ENCODE measurements at places on chromosomes 11 and 22.

DNA sequence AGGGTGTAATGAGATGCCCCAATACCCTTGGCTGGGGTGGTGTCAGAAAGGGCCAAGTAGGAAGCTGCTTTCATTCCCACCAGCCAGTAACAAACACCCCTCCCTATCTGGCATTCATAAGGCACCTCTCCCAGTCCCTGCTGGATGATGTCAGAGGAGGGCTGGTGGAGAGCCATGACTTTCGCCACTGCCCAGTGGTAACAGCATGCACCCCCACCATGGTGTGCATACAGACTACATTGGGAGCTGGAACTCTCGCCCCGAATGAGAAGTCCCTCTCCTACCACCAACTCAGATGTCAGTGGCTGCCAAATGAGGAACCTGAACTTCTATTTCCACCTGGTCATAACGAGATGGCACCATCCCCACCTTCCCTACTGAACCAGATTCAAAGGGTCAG is 73.3 kb downstream of the SGSM3 start:
- DNase-seq: no peak

DNA sequence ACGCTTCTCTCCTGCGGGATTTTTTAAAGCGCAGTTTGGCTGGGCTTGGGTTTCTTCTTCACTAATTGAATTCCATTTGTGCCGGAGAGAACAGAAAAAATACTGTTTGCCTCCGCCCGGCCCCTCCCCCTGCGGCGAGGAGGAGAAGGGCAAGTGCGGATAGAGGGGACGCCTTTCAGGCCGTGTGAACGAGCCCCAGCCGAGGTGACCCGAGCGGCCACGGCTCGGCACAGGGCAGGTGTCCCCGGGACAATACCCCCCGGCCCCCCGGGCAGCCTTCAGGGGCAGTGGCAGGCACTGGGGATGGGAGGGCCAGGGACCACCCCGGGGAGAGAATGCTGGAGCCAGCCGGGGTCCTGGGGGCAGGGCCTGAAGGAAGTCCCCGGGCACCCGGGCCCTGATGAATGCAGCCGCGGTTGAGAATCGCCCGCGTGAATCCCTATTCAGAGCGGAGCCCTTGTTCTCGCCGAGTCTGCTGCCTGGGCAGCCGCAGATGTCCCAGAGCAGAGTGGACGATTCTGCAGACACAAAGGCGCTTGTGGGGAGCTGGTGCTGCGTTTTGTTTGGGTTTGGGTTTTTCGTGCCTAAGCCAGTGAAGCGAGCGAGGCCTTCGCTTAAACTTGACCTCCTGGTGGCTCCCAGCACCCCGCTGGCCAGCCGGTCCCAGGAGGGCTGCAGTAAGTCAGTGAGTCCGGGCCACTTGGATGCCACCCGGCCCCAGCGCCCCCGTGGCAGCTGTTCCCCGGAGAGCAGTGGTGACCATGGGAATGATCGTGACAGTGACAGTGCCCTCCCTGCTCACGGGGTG is 96.0 kb downstream of the WNT7B start:
- no peak for DNase-seq

DNA sequence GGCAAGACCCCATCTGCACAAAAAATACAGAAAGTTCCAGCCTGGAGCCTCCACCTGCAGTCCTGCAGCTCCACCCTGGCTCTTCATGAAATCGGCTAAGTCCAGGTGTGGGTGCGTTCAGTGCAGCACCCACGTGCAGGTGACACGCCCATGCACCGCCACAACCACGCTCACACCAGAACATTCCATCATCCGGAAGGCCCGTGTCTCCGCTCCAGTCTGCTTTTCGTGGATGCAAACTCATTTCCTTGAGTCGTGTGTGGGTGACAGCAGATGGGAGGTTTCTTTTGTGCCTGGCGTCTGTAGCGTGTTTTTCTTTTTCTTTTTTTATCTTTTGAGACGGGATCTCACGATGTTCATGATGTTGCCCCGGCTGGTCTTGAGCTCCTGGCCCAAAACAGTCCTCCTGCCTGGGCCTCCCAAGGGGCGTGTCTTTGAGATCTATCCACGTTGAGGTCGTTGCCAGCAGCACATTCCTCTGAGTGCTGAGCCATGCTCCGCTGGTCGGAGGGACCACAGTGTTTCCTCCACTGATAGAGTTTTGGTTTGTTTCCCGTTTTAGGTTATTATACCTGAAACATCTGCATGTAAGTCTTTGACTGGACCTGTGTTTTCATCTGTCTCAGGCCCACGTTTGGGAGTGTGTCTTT is 7.2 kb downstream of the PTDSS2 start:
- no peak for DNase-seq

GRCh38 chr11:115566180-115566764 is 62.1 kb upstream of the CADM1 start:
- no peak for DNase-seq

All from stimulated activated CD8-positive, alpha-beta memory T cell treated with anti-CD3 and anti-CD28 coated beads, Interleukin-2, amount 100 ng/mL, for 48 hours (primary cell).